SIG-M5 (cell line): ENCODE measurements at places on chromosomes 11 and 22.

DNA sequence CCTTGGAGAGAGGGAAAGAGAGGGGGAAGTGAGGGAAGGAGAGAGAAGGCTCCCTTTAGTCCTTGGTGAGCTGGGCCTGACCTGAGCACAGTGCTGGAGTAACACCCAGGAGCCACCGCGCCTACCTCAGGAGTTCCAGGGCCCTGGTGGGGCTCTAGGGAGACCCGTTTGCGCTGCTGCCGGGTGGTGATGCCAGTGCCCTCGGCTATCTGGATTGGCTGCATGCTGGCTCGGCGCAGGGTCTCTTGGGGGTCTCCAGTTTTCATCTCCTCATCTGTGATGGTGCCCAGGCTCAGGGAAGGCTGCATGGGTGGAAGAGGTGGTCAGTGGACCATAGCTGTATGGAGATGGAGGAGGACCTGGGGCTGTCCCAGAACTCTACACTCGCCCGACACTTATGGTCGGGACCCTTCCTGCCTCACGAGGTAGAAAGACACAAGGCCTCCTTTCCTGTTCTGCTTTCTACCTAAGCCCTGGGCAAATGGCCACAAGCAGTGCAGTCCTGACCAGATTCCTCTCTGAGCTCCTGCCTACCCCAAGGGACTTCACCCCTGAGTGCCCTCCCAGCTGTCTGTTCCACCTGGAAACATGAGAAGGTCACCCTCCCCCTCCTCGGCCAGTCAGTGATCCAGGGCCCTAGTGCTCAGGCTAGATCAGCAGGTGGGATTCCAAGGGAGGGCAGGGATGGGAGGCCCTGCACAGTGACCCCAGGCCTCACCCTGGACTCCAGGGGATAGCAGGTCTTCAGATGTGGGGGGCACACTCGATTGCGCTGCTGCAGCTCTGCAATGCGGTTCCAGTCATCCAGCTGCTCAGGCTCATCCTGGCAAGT lies 6.0 kb downstream of the IL18BP start:
- DNase-seq: no peak

DNA sequence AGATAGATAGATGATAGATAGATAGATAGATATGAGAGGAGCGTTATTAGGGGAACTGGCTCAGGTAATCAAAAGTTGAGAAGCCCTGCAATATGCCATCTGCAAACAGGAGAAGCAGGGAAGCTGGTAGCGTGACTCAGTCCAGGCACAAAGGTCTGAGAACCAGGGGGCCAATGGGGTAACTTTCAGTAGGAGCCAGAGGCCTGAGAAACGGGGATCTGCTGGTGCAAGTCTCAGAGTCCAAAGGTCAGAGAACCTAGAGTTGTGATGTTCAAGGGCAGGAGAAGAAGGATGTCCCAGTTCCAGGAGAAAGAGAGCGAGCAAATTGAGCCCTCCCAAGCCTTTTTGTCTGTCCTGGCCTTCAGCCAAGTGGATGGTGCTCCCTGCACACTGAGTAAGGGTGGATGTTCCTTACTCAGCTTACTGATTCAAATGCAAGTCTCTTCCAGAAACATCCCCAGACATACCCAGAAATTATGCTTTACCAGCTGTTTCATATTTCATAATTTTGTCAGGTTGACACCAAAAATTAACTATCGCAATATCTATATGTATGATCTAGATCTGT lies 87.8 kb upstream of the SLC22A12 start:
- DNase-seq: no peak

DNA sequence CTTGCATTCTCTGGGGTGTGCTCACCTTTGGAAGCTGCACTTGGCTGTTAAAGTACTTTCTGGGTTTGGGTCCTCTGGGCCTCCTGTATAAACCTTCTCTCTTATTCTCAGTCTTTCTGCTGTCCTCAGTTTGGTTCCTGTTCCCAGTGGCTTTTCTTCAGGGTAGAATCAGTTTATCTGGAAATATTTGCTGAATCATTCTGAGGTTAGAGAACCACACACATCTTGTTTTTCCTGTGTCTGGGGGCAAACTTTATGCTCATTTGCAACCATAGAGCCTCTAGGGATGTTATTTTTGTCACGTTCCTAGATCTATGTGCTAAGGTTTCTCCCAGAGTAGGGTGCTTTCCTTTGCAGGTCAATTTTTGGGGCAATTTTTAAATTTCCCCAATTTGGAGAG lies 224.3 kb upstream of the C11orf87 start:
- no peak for DNase-seq

DNA sequence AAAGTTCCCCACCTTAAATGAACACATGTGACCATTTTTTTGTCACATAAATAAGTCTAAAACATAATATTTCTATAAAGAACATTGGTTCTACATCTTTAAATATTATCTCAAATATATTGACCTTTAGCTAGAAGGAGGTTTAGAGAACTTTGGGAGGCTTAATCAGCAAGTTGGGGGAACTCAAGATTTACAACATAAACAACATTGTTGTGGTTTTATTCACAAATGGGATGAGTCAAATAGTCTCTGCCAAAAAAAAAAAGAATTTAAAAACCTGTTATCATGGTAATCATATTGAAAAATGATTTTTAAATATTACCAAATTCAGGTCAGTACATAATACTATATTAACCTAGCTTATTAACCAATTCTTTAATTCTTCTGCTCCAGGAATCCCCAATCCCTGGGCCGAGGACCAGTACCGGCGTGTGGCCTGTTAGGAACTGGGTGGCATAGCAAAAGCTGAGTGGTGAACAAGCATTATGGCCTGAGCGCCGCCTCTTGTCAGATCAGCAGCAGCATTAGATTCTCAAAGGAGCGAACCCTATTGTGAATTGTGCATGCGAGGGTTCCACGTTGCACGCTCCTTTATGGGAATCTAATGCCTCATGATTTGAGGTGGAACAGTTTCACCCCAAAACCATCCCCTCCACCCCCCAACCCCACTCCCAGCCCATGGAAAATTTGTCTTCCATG lies 98.2 kb downstream of the RDX start:
- DNase-seq: no peak

DNA sequence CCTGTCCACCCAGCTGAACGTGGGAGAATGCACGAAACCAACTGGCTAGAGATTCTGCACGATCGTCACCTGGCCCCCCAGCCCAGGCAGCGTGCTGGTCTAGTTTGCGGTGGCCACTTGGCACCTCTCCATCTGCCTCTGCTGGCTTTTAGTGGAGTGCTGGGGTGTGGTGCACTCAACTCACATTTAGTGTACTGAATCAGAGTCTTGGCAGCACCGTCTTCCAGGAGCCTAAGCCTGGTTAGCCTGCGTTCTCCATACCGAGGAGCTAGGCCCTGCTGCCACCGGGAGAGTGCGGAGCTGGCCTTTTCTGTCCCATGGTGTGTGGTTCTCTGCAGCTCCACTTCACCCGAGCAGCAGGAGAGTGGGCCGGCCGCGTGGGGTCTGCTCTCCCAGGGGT lies 2.8 kb downstream of the MRPL23 start:
- DNase-seq: no peak
